Activated CD4-positive, alpha-beta T cell treated with anti-CD3 and anti-CD28 coated beads, Interleukin-2, amount 10 ng/mL, durations not matched to agents 7 days and 5 days (primary cell): ENCODE measurements at places on chromosomes 12 and 14. TPM values are rescaled to one million over a fixed set of nuclear protein-coding genes. Genes with fewer than 3 reads are reported as not detected.

The PAPLN gene
- 0.46 TPM for total RNA-seq

The VDR gene
- 16.4 TPM for total RNA-seq

The BDKRB2 gene
- not detected for total RNA-seq

The SLC8A3 gene
- total RNA-seq: not detected

The COL2A1 gene
- not detected for total RNA-seq

The DENND5B gene
- 0.15 TPM for total RNA-seq

DNA sequence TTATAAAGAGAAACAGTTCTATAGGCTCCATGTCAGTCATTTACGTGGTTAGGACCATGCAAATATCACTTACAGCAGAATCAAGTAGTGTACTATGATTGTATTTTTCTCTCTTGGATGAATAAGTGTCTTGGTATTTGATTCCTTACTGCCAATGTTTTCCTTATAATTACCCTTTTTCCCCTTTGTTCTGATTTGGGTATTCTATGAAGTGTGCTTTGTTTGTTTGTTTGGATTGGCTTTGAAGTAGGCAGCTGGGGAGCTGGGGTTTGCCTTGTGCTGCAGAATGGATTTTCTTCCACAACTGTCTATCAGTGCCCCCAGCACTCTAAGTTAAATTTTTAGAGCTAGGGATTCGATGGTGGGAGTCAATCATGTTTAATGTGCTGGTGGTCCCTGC is 12.4 kb downstream of the TMEM120B start:
- DNase-seq: no peak

GRCh38 chr12:19398376-19399363 is 40.6 kb upstream of the AEBP2 start:
- no peak for DNase-seq

DNA sequence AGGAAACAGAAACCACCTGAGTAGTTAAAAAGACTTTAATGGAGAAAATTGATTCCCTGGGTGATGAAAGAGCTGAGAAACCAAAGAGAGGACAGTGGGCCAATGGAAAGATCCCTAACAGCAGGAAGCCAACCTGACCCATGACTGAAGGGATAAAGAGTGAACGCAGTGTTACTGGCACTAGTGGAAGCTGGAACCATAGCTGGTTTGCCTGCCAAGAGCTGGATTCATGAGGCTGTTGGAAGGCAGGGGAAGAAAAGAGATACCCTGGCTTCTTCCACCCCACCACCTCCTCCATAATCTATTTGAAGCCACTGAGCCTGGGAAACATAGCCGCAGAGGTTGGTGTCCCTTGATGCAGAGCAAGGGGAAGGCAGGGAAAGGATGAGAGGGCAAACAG is 125.5 kb upstream of the PRKD1 start:
- DNase-seq: no peak

DNA sequence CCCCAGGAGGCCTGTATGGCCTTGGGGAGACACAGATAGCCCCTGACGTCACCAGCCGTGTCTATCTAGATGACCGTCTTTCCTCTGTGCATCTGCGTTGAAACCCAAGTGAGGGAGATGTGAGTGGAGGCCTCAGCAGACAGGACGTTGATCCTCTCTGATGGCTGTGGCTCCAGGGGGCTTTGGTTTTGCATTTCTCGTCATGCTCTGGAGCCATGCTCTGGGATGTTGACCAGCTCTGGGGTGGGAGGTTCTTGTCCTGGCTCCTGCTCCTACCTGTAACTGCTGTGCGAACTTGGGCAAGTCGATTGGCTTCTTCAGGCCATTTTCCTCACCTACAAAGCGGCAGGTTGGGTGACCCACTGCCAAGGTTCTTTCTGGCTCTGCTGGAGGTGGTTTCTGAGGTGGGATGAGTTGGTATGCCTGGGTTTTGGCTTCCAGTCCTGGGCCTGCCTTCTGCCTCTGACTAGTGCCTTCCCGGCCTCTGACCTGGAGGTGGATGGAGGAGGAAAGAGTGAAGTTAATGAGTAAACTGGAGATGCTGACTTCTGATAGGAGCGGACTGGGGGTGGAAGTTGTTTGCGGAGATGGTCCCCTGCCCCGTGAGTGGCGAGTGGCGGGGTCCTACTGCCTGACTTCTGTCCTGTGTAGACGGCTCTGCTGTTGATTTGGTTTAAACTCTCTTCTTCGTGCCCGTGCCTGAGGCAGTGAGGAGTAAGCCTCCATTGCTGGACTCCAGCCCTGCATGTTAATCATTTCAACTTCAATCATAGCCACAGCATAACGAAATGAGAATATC is 8.4 kb downstream of the TSPAN9 start:
- no peak for DNase-seq

DNA sequence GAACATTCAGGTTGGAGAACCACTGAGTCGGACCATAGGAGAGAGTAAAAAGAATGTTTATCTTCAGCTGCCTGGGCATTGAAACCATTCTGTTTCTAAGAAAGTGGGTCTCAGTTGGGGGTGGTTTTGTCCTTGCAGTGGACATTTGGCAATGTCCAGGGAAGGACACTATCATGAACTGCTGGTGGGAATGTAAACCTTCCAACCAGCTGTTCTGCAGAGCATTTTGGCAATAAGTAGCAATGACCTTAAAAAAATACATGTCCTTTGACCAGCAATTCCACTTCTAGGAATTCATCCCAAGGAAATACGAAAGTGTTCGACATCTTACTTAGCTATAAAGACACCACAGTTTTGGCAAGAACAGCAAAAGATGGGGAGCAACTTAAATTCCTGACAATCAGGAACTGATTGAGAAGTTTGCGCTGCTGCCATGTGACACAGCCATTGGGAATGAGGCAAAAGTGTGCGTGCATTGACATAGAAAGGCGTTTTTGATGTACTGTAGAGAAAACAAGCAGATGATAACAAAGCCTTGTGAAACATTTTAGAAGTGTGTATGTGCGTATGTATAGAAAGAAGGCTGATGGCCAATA is 82.9 kb upstream of the MAP1LC3B2 start:
- no peak for DNase-seq

DNA sequence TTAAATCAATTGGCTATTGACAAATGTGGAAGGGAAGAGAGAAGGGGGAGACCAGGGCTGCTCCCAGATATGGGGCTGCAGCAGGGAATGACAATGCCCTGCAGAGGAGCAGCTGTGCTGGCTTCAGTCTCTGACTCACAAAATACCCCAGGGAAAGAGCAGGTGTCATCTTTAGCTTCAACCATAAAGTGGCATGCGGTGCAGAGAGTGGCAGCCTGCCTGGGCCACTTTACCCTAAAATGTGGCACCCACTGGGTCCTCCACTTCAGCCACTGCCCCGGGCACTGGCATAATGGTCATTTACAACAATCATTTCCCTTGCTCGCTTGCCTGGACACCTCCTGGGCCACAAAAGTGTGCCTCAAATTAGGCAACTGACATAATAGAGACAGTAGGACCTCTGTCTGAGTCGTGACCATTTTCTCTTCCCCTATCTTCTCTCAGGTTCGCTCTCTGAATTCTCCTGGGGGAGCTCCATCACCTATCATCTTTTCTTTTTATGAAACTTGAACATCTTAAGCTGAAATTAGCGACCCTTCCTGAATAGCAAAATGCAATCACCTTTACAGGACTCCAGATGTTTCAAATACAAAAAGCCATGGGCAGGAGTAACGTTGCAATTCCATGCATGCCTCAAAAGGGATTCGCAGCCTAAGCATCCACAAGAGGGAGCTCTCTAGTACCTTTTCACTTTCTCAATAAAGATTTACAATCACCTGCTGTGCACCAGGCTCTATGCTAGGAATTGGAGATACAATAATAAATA is 179.9 kb upstream of the ATF7IP start:
- peak; percentile 36 for DNase-seq

GRCh38 chr12:94770791-94771190 is 120.4 kb upstream of the TMCC3 start:
- DNase-seq: no peak

DNA sequence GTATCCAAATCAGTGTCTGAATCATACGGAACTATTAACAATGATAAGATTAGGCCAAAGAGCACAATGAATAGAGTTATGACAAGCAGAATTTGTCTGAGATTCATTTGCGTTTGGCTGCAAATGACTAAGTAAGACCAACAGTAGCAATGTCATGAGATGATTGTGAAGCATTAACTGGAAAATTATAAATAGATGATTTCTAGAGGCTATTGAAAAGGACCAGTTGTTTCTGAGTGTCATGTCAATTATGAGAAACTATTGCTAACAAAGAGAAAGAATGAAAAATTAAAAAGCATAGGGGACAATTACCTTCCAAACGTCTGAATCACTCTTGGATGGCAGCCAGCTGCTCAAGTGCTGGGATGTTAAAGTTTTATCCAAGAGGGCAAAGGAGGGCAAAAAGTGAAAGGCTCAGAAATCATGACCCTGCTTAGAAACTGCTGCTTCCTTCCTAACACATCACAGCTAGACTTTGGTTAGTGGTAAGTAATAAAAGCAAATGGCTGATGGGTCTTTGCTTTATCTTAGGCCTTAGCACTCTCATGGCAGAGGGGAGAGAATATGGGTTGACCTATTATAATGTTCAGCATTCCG is 89.0 kb downstream of the AKAP6 start:
- no peak for DNase-seq

DNA sequence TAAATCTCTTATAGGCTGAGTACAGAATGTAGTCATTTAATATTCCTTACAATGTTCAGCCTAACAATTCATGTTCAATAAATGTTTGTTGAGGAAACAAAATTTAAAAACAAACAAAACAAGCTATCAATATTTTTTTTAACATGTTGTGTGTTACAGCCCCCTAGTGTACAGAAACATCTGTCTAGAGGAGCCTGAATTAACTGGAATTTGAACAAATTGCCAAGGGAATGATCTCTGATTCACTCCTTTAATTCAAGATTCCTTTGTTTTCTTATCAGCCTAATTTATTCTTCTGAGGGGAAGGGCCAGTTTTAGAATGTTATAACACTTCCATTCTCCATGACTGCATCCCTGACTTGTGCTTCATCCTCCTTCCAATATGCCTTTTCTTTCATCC is 127.2 kb downstream of the CMAS start:
- no peak for DNase-seq

DNA sequence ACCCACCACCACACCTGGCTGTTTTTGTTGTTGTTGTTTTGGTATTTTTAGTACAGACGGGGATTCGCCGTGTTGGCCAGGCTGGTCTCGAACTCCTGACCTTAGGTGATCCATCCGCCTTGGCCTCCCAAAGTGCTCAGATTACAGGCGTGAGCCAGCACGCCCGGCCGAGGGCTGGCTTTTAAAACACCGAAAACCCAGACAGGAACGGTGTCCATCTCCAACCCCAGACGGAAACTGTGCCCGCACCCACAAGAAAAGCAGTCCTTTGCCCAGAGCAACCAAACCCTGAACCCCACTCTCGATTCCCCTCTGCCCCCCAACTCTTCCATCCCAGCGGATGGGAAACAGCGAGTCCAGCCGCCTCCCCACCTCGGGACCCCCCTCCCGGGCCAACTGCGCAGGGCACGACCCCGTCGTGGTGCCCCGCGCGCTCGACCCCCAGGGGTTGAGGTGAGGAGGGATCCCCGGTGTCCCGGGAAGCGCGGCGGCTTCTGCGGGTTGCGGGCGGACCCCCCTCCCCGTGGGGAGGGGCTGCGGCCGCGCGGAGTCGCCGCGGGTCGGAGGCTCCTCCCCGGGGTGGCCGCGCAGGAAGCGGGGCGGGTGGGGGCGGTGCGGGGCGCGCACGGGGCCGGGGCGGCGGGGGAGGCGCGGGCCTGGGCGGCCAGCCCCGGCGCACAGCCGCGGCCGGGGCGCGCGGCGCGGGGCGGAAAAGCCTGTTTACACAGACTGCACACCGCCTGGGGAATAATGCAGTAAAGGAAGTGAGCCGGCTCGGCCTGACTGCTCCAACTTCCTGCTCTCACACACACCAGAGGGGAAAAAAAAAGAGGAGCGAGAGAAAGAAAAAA is at the start of gene ELK3:
TSS of gene ELK3 (plus strand) at position 651 of the 851 bp plus-strand sequence.
- DNase-seq: peak; percentile 60

DNA sequence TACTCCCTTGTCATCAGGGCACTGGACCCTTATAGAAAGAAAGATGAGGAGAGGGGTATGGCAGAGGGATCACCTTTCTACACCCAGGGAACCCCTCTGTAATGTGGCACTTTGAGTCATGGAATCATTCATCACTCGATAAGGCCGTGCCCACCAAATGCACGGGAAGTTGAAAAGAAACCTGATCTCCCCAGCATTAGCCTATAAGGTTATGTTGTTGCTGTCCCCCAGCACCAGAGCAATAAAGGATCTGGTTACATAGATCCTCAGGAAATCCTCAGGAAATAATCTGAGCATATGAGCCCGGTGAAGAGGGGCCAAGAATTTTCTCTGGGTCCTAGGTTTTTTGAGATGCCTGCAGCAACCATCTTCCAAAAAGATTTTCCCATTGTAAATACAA is 148.8 kb upstream of the CRY1 start:
- DNase-seq: no peak

DNA sequence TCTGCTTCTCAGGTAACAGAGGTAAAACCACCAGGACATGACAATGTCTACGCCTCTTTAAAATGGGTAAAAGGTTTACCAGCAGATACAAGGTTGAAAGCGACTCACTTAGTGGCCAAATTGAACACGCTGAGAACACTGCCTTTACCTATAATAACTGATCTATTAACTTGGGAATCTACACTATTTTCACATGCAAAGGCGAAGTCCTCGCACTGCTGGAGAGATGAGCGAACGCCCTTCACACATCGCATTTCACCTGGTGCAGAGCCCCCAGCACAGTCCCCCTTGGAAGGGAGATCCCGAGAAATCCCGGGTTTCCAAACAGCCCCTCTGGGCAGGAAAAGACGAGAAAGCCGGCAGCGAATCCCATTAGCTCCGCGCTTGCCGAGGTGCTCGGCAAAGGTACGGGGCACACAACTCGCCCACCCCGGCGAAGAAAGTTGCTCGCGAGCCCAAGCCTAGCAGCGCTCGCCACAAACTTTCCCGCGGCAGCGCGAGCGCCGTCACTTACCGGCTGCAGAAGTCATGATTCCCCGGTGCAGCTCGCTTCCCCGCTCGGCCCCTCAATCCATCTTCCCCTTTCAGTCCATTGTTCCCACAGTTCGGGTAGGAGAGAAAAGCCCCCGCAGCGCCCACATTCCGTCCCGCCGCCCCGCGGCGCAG is 423 bp downstream of the FGD6 start:
- DNase-seq: no peak

DNA sequence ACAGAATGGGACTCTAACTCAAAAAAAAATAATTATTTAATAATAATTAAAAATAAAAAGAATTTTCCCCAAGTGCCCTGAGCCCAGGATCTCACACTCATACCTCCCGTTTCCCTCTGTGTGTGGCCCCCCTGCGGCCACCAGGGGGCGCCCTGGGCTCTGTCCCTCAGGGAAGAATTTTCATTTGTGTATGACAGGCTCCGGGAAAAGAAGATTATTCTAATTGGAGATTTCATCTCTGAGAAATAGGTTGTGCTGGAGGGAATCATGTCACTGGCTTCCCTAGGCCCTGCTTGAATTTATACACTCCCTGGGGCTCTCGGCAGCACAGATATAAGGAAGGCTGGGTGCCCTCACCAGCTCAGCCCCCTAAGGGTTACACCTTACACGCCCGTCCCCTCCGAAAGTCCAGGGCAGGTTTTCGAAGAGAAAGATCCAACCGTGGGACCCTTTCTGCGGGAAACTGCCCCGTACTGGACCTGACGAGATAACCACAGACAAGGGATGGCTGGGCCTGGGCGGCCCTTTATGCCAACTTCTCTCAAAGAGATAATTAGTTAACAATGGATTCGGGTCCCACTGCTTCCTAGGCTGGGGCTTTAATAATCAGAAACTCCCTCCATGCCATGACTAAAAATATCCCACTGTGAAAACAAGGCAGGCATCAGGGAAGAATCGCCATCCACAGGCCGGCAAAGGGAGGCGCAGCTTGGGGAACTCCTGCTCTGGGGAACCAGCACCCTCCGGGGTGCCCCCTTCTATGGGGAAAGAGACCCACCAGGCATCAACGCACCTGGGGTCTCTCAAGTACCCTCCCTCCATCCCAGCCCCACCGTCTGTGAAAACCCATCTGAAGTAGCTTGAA is 80.7 kb downstream of the KDM2B start:
- DNase-seq: peak; percentile 73
